Posterior vena cava (tissue), 2 donors: ENCODE measurements at places on chromosomes 5 and 9. TPM values are rescaled to one million over a fixed set of nuclear protein-coding genes. Genes with fewer than 3 reads are reported as not detected.
A peak's percentile ranks its signal among the peaks of the same experiment; 100 is the strongest.

DNA sequence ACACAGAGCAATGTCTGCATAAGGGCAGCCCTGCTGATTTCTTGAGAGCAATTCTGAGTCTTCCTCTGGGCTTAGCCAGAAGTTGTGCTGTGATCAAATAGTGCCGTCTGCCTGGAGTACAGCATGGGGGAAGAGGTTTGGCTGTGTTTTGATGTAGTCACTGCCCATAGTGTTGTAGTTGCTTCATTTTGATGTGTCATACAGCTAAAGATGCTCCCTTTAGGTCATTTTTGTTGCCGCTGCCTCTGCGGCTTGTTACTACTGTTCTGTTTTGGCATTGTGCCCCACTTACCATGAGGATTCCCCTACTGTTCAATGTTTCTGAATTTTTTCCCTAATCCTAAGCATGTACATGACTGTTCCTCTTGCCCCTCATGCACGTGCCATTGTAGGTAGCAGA, 23.0 kb downstream of the SLC36A1 start:
- no peak for DNase-seq

DNA sequence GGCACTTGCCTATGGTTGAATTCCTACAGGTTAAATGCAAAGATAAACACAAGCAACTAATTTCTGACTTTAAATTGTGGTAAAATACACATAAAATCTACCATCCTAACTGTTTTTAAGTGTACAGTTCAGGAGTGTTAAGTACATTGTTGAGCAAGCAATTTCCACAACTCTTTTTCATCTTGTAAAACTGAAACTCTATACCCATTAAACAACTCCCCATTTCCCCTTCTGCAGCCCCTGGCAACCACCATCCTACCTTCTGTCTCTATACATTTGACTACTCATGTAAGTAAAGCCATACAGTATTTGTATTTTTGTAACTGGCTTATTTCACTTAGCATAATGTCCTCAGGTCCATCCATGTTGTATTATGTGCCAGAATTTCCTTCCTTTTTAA, 38.5 kb upstream of the STX17 start:
- no peak for DNase-seq

DNA sequence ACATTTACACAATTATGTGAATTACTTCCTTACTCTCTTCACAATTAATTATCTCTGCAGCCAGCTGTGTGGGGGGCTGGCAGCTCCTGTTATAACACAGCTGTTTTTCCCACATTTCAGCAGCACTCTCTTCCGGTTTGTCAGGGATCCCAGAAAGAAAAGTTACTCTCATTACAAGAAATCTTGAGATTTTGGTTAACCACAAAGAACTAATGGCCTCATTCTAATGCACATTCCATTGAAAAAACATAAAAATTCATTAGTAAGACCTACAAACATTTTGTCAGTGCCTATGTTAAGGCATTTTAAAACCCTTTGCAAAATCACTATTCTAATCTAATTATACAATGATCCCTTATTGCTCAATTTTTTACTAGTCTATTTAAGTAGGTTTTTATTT, 64.1 kb downstream of the PDE4D start:
- DNase-seq = no peak

DNA sequence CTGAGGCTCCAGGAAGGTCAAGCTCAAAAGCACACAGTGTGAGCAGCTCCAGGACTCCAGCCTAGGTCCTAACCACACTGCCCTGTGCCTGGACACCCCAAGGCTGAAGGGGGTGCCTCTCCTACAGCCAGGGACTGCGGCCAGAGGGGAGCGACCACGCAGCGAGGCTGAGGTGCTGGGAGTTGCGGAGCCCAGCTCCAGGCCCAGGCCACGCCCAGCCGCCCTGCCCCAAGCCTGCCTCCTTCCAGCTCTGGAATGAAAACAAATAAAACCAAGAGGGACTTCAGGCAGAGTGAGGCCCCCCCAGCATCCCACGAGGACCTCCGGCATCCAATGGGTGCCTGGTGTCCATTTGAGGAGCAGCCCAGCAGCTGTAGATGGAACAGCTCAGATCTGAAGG, 15.2 kb downstream of the VAV2 start:
- DNase-seq = peak; percentile 35

DNA sequence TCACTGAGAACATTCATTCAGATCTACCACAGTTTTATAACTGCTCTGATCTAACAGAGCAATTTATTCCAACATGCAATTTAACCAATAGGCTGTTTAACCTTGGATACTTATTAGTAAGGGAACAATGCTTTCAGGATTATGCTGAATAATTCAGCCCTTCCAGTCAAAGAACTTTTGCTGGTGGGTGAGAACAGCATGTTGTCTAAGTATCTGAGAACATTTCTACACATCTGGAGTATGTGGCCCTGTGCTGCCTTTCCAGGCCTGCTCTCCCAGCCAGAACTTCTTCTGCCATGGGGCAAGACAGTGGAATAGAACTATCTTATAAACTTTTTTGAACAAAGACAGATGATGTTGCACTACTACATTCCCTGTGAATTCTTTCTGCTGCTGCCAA, 55.8 kb downstream of the NFIB start:
- DNase-seq = no peak

DNA sequence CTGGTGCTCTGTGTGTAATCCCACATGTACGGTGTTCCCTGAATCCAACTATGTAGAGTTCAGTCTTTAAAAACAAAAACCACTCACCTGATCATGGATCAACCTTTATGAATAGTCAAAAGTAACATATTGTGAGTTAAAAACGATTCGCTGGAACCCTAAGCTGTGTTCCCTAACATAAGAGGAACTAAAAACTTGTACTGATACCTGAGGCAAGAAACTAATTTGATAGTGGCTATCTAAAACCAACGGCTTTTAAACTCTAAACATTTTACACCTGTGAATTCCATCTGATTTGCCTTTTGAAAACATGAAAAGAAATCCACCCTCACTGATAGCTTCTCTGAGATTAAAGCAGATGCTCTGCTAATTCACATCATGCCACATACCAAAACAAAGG, 101.5 kb downstream of the DEPDC1B start:
- no peak for DNase-seq

DNA sequence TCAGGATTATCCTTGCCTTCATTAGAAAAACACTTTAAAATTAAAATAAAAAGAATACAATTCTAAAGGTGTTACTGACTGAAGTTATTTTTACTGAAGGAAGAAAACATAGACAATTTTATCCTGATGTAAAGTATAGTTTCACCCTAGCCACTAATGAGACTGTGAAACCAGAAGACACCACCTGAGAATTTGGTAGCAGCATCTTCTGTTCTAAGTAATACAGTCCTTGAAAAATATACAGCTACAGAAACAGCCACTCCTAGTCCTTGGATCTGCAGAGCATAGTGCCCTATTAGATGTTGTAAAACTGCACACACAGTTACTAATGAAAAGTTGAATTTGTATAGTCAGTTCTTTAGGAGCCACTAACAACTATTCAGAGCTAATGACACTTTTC, 377.7 kb downstream of the PRR16 start:
- no peak for DNase-seq

DNA sequence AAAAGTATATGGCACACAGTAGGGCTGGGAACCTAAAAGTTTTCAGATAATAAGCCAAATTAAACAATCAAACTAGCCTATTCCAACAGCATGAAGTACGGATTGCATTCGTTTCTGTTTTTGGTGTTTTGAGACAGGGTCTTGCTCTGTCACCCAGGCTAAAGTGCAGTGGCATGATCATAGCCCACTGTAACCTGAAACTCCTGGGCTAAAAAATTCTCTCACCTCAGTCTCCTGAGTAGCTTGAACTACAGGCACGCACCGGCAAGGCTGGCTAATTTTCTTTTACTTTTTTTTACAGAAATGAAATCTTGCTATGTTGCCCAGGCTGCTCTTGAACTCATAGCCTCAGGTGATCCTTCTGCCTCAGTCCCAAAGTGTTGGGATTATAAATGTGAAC, 5.2 kb downstream of the RFX3 start:
- DNase-seq = no peak

GRCh38 chr9:124880501-124880900, 18.6 kb downstream of the ARPC5L start:
- DNase-seq = no peak

DNA sequence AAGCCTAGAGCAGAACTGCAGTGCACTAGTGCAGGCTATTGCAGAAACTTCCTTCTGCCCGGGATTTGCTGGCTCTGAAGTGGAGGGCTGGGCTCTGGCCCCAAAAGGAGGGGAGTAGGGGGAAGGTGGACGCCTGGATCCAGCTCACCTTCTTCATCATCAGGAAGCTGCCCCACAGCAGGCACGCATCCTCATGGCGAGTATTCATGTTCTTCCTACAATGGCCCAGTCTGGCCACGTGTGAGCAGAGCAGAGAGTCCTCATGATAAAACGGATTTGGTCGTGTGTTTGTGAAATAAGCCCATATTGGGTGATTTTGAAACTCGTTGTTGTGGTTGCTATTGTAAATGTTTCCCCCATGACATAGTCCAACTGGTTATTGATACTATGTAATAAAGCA, 8.2 kb upstream of the GLIPR2 start:
- DNase-seq = no peak

- DNase-seq = no peak
Observed at GRCh38 chr5:66742083-66742895, 146.1 kb downstream of the MAST4 start.

DNA sequence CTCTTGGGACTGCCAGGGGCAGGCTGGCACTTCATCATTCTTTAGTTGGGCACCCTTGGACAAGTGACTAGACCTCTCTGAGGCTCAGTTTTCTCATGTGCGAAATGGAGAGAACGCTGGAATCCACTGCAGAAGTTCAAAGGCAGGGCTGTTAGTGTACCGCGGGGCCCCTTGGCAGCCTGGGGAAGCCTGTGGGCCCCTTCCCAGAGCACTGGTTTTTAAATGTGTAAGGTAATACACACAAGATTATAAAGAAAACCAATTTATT, 209.5 kb upstream of the MVB12B start:
- no peak for DNase-seq

DNA sequence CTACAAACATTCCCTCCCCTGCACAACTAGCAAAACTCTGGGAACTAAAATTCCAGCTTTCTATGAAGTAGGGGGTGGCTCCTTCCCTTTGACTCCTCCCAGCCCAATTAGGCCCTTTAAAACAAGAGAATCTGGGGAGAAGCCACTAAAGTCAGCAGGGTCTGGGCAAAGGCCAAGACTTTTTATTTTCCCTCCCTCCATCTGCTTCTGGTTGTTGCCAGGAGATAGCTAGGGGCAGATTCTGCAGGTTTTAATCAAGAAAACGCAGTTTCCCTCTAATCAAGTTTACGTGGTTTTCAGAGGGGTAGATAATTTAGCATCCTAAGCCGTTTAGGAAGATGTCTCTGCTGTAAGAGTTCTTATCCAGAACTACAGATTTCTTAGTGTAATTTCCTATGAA, 114.5 kb upstream of the CDH6 start:
- DNase-seq = no peak

- no peak for DNase-seq
Observed at GRCh38 chr5:175493260-175493659, 14.9 kb downstream of the SFXN1 start.

DNA sequence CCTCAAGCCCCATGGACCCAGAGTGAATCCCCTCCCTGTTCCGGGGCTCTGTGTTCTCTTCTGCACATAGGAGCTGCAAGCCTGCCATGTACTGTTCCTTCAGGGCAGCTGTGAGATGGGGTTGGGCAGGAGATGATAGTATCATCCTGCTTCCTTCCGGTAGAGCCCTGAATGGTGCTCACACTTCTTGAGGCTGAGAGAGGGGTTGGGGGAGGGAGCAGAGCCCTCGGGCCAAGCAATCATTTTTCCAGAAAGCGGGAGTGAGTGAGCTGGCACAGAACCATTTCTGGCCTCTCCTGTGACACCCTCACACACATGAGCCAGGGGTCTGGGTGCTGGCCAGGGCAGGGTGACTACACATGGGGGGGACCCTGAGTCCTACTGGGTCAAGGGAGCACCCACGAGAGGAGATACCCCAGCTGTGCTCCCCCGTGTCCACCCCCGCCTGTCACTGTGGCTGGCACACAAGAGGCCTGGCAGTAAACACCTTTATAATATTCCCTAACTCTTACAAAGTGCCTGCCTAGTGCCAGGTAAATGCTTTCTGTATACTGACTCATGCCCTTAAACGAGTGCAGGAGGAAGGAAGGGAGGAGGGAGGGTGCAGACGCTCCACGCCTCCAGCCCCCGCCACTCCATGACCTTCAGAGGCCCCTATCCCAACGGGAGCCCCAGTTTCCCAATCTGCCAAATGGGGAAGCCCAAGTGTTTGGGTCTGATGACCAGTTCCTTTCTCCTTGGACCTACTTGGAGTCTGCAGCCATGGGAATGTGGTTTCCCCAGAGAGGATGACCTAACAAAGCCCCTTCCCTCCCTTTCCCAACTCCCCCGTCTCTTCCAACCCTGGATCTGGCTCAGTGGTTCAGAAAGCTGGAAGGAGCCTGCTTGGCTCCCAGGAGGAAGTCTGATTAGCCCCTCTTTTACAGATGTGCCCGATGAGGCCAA, 15.5 kb downstream of the AKNA start:
- DNase-seq = no peak

- DNase-seq = no peak
Observed at GRCh38 chr5:174903172-174903732, 178.9 kb downstream of the MSX2 start.

GRCh38 chr5:34843497-34843896, 4.5 kb downstream of the TTC23L start:
- DNase-seq = no peak

GRCh38 chr5:27158775-27159174, 120.4 kb upstream of the CDH9 start:
- DNase-seq = no peak

GRCh38 chr9:120398286-120398685, 181.7 kb downstream of the CDK5RAP2 start:
- DNase-seq = no peak

GRCh38 chr9:101578378-101578777, 16.4 kb downstream of the PPP3R2 start:
- DNase-seq = no peak

GRCh38 chr9:714675-715074, 126.8 kb upstream of the DMRT1 start:
- no peak for DNase-seq

GRCh38 chr9:6024035-6024554, 8.7 kb upstream of the RANBP6 start:
- DNase-seq = no peak

DNA sequence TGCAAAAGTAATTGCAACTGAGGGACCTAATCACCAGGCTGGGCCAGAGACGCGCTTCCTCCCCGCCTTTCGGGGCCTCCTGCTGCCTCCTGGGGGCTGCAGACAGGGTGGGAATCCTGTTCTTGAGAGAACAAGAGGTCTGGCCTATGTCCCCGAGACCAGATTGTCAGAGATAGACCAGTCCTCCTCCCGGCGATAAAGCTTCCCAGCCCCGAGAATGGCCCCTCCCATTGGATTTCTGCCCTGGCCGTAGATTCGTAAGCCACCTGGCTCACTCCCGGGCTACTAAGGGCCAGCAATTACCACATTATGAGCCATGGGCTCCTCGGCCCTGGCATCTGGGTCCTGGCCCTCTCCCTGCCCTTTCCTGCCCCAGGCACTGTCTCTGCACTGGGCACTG, 70.4 kb downstream of the HRH2 start:
- no peak for DNase-seq

Gene KLF9
- total RNA-seq = 104 TPM

Gene OMD
- total RNA-seq = 15.1 TPM

Gene CCL27
- not detected for total RNA-seq

Gene FOXD4
- 0.24 TPM for total RNA-seq

Gene C5orf52
- not detected for total RNA-seq

Gene HK3
- total RNA-seq = 36.2 TPM

Gene FBN2
- total RNA-seq = 6.3 TPM

Gene ZNF782
- total RNA-seq = 6.4 TPM

Gene CCDC187
- total RNA-seq = not detected

Gene SLC34A3
- not detected for total RNA-seq

Gene PAEP
- not detected for total RNA-seq

Gene SPATA31D1
- total RNA-seq = not detected
